ENCODE measurements at places on chromosomes 5 and 9.

DNA sequence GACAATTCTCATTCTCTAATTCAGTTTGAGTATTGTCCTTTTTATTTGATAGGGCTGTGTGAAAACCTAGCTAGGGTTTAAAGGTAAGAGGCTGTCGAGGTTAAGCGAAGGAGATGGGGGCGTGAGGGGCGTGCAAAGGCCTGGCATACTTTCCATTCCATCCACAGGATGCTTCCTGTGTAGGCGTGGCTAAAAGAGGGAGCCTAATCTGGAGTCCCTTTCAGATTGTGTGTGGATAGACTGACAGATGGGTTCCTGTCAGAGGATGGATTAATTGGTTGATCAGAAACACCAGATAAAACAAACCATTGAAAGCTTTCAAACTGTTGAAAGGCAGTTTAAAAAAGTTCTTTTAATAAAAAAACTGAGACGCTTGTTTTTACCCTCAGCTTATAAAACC, 1.1 kb upstream of the ELL2 start:
- DNase-seq, result no peak

GRCh38 chr5:175700991-175701390, 43.1 kb downstream of the HRH2 start:
- peak; percentile 10 for DNase-seq

DNA sequence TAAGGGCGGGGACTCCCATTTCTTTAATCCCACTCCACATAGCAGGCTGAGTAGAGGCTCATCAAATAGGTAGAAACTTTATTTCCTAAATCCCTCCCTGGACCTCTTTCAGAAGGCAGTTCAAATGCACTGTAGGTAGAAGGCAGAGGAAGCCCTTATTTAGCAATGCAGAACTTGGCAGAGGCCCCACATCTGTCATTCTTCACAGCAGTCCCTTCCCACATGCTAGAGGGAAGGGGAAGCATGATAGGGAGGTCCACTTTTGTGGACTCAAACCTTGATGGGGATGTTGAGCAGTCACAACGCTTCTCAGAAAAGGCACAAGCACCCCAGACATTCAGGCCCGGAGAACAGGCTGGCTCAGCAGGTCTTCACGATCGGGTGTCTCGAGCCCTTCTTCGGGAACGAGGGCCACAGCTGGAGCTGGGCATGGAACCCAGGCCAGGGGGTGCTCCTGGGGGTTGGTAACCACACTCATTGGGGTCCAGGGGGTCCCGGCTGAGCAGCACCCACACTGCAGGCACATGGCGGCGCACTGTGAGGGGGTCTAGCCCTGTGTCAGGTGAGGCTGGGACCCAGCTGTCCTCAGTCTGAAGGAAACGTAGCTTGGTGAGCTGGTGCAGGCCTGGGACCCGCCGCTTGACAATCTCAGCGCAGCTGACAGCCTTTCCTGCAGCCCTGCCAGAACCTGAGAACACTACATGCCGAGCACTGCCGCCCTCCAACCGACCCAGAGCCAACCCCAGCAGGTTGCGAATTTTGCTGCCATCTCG, 1.3 kb downstream of the RPP25L start:
- DNase-seq, result no peak

DNA sequence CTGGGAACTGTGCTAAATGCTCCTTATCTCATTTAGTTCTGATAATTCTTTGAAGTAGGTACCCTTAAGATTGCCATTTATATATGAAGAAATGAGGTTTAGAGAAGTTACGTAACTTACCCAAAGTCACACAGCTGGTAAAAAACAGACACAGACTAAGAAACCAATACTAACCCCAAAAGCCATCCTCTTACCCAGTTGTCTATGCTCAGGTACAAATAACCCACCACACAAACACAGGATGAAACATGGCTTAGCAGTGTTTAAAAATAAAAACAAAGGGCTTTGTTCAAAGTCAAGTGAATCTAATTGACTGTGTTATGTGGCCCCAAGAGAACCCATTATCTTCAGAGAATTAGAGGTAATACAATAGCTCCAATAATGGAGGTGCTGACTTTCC, 37.0 kb upstream of the IL7R start:
- DNase-seq, result no peak
